ENCODE measurements at places on chromosomes 4 and X.

DNA sequence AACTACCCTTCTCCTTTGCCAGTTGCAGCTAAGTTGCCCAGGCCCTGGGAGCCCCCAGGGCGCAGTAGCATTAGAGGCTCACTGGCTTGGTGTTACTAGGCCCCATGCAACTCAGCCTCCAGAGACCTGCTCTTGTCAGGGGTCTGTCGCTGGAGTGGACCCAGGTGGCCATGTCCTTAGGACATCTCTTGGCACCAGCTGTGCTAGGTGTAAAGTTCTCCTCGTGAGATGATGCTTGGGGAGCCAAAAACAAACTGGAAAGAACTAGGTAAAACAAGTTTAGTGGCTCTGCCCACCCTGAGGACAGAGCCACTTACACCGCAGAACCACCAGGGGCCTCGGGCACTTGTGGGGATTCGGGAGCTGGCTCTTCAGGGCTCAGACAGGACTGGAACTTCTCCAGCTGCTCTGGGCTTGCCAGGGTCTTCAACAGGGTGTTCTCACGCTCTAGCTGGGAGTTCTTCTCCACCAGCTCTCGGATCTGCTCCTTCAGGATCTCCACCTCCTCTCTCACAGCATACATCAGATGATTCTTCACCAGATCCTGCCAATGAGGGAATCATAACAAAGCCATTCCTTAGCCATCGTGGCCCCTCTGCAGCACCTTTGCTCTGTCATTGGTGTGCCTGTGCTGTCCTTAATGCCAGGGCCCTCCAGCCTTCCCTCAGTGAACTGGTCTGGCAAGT lies 61.2 kb downstream of the TSC22D3 start:
- peak; percentile 16 for DNase-seq

- no peak for DNase-seq
Observed at GRCh38 chr4:74473155-74473811, 28.3 kb downstream of the AREG start.

DNA sequence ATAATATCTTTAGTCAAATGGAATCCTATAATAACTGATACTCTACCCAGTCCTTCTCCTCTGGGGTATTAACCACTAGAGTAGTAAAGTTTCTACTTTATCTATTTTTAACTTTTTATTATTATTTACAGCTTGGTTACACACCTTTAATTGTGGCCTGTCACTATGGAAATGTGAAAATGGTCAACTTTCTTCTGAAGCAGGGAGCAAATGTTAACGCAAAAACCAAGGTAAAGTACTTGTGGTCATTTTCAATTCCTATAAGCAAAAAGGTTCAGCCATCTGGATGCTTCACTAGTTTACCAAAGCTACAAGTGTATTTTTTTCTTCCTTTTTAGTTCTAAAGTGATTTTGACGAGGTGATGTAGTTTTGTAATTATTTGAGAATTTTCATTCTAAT lies 238.8 kb downstream of the ANK2 start:
- no peak for DNase-seq

GRCh38 chrX:13716455-13716854 lies 18.0 kb downstream of the TRAPPC2 start:
- DNase-seq: no peak

DNA sequence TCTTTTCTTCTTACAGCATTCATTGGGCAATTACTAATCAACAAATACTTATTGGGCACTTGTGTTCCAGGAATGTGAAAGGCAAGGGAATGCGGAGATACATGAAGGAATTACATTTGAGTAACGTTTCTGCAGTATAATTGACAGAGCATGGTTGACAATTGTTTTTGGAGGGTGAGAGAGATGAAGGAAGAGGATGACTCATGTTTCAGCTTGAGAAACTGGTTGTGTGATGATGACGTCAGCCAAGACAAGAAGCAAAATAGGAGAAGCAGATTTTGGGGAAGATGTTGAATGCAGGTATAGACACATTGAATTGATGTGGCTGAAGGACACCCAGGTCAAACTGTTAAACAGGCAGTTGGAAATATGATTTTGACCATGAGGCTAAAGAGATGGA lies 8.0 kb upstream of the CPEB2 start:
- no peak for DNase-seq

GRCh38 chr4:139042981-139043460 lies 27.4 kb downstream of the NOCT start:
- DNase-seq: no peak

DNA sequence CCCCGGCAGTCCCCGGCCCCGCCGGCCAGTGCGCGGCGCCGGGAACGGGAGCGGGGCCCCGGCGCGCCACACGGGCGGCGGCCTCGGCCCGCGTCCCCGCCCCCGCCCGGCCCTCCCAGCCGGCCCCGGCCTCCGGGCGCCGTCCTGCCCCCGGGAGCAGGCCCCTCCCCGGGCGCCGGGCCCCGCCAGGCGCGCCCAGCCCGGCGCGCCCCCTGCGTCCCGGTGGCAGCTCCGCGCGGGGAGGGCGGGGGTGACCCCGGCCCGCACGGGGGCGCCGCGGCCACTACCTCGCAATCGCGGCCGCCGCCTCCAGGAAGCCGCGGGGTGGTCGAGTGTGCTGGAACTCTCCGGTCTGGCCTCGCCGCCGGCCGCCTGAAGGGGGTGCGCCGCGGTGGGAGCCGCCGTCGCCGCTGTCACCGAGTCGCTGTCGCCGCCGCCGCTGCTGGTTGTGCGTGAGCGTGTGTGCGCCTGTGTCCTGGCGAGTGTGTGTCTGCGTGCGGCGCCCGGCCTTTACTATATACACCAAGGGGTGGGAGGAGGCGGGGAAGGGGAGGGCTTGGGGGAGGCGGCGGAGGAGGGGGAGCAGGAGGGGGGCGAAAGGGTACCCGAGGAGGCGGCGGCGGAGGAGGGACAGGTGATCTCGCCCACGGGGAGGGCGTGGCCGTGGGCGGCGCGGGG lies at the start of gene RAI2:
RAI2 (minus strand) TSS at position 488 of the 678 bp plus-strand sequence. CDS start 59,288 bp downstream, outside the sequence.
- DNase-seq: peak; percentile 22
